Activated naive CD8-positive, alpha-beta T cell treated with anti-CD3 and anti-CD28 coated beads for 36 hours (primary cell): ENCODE measurements at places on chromosomes 3 and 15.

GRCh38 chr3:197317250-197317963 lies 19.0 kb upstream of the DLG1 start:
- DNase-seq: no peak

DNA sequence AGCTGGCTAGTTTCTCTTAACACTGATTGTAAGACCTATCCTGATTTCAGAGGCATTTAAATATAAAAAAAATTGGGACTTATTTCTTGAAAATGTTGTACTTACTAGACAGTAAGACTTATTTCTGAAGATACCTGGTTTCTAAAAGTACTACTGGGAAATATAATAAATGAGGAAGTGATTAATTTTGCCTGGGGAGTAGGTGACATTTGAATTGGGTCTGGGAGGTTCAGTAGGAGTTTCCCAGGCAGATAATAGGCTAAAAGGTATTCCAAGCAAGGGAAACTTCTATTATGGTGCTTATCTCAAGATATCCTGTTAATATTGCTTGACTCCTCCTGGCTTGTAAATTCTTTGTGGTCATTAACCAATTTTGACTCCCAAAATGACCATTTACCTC lies 6.5 kb upstream of the IQGAP1 start:
- no peak for DNase-seq

DNA sequence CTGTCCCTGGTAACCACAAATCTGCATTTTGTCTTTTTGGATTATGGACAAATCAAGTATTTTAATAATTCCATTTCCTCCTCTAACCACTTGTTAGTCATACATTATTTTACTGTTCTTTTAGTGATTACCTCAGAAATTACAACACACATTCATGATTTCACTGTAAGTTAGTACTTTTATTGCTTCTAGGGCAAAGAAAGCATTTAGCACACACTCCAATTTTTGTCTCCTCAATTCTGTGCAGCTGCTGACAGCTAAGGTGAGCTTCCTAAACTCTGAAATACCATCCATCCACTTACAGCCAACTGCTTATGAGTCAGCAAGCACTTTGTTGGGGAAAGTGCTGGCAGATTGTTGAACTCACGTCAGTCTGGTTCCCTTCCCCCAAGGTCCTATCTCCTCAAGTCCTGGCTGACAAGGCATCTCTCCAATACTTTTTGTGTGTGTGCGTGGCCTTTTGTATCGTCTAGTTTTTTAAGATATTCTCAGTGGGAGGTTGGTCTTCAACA lies 49.4 kb upstream of the TNFAIP8L3 start:
- DNase-seq: no peak

DNA sequence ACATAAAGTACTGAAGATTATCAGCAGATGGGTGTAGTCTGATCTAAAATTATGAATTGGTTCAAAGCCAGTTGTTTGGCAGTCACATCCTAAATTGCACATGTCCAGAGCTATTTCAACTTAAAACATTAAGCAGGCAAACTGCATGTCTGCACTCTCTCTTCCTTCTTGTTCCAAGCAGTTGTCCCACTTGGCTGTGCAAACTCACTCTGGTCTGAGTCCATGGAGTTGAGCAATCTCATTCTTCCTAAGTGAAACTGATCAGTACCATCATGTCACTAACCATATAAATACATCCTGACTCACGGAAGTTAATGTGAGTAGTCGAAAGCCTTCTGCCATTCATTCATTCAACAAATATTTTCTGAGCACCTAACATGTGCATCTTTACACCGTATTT lies 353.0 kb downstream of the ROBO1 start:
- DNase-seq: no peak

- DNase-seq: no peak
Observed at GRCh38 chr15:72463702-72464101, 10.4 kb upstream of the ARIH1 start.

DNA sequence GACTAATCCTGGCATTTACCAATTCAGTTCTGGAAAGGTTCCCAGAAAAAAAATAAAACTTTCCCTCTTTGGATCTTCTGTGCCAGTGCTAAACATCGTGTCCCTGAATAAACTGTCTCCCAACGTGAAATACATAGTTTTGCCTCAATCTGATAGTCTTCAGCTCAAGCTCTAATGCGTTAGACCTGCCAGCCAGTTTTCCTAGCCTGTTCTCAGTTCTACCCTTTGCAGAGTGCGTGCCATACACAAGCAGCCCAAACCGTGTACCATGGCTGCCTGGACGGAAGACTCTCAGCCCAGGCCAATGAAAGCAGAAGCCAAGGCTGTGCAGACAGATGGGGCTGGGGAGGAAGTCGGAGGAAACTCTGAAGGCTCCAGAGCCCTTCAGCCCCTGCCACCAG lies 11.4 kb upstream of the OCA2 start:
- DNase-seq: no peak

DNA sequence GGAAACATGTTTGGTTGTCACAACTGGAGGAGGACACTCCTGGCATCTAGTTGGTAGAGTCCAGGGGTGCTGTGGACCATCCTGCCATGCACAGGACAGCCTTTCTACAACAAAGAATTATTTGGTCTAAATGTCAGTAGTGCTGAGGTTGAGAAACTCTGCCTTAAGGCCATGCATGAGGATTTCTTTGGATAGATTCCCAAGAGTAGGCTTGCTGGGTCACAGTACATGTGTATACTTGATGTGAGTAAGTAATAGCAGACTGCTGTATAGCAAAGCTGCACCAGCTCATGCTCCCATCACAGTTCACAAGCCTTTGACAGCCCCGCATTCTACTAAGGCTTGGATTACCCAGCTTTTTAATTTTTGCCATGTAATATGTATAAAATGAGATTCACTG lies 151.3 kb downstream of the MFSD1 start:
- no peak for DNase-seq

DNA sequence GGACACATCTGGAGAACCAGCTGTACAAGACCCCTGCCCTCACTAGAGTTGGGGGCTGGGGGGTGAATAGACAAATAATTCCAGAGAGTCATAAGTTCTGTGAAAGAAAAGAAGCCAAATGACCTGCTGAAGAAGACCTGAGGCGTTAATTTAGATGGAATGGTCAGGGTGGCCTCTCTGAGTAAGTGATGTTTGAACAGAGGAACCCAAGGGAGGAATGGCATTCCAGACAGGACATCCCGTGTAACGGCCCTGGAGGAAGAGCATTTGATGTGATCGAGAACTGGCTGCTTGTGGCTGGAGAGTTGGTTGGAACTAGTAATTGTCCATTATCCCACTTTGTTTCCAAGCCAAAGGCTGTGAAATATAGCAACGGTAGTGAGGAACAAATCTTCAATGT lies 1.7 kb downstream of the NR2C2 start:
- DNase-seq: no peak

DNA sequence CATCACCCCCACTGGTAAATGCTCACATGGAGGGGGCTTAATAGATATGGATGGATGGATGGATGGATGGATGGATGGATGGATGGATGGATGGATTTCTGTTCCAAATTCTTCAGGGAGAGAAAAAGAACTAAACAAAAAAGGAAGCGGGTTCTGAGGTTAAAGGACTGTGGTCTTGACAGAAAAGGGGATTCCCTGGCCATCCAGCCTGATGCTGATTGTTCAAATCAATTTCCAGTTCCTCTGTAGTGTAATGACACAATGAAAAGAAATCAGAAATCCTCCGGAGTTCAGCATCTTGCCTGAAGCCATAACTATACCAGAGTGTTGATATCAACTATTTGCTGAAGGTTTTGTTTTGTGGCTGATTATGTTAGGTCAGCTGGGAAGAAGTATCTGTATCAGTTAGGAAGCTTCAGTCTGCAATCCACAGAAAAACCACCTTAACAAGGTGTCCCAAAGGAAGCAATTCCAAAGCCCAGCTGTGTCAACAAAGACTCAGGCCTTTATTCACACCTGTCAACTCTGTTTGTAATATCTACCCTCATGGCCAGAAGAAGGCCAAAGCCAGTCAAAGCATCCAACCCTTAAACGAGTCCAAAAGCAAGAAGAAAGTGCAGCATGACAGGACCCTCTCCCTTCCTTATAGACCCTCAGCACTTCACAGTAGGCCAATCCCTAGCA lies 24.5 kb upstream of the RASA2 start:
- no peak for DNase-seq

DNA sequence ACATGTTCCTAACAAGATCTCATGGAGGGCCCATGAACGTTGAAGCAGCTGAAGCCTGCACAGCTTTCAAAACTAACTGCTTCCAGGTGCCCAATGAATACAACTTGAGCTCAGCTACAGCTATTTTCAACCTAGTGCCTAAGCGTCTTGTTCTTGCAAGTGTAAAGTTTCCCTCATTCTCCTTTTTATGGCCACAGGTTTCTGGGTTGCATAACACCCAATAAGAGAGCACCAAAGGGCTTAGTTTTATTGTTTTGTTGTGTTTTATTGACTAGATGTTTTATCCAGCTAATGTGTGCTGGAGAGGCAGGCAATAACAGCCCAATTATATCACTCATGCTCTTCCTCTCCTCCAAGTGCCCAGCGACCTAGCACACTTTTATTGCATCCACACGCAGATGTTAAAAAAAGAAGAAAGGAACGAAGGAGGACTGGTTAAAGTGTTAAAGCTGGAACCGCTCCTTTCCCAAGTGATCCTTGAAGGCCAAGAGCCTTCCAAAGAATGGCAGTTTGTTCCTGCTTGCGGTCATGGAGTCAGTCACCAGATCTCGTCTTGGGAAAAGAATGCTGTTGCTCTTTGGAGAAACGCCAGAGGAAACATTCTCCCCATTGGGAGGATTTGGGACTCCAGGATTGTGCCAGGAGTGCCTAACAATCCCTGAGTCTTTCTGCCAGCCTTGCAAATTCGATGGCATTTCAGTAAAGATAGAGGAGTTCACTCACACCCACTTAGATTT lies 156.9 kb downstream of the MEX3B start:
- no peak for DNase-seq

DNA sequence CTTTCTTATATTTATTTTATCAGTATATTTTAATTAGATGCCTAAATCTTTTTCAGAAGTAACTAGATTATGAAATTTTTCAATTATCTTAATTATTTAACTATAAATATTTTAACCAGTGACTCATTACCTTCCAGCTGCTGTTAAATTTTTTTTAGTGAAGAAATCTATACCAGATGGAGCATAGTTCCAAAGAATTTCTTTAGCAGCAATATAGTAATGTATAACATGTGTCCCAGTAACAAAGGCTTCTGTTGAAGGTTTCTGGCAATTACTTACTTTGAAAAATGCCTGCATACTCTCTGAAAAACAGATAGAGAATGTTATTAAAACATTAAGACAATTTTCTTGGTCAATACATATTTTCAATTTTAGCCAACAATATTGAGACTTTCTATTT lies 45.1 kb upstream of the CP start:
- no peak for DNase-seq
